Activated CD4-positive, alpha-beta T cell treated with anti-CD3 and anti-CD28 coated beads, Interleukin-2, amount 50 U/mL, for 16 hours (primary cell): ENCODE measurements at places on chromosomes 5 and 9.
A peak's percentile ranks its signal among the peaks of the same experiment; 100 is the strongest.

DNA sequence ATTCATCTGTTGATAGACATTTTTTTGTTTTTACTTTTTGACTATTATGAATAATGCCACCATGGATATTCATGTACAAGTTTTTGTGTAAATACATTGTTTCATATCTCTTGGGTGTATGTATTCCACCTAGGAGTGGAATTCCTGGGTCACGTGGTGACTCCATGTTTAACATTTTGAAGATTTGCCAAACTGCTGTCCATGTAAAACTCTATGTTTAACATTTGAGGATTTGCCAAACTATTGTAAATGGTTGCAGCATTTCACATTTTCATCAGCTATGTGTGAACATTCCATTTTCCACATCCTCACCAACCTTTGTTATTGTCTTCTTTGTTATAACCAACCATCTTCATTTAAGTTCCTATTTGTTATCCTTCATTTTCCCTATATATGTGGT is 12.2 kb downstream of the TMEFF1 start:
- DNase-seq, result no peak

DNA sequence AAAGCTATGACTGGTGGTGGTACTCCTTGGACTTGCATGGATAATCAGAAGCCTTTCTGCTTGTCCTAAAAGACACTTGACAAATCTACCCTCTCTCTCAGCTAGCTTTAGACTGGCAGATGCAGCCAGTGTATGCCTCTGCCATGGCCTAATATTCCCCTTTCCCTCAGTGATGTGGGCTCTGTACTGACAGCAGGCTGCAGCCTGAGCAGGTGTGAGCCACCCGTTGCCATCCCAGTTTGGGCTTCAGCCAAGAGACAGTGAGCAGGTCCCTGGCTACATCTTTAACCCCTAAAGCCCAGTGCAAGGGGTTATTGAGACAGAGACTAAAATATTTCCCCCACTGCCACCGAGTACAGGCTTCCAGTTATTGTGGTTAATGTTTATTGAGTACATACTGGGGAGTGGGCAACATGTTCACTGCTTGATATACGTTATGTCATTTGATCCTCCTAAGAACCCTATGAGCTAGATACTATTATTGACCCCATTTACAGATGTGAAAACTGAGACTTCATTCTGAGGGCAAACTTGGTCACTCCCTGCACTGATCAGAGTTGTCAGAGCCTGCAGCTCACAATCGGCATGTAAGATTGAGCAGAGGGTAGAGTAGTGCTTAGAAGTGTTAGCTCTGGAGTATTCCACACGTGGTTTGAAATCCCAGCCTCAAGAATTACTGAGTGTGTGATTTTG is 254.2 kb downstream of the ARHGAP26 start:
- no peak for DNase-seq

- DNase-seq, result peak; percentile 21
Observed at GRCh38 chr9:130938652-130939404, at the start of gene FIBCD1. Gene FIBCD1 (minus strand): TSS chr9:130939247. CDS start chr9:130938607, 640 bp downstream.

DNA sequence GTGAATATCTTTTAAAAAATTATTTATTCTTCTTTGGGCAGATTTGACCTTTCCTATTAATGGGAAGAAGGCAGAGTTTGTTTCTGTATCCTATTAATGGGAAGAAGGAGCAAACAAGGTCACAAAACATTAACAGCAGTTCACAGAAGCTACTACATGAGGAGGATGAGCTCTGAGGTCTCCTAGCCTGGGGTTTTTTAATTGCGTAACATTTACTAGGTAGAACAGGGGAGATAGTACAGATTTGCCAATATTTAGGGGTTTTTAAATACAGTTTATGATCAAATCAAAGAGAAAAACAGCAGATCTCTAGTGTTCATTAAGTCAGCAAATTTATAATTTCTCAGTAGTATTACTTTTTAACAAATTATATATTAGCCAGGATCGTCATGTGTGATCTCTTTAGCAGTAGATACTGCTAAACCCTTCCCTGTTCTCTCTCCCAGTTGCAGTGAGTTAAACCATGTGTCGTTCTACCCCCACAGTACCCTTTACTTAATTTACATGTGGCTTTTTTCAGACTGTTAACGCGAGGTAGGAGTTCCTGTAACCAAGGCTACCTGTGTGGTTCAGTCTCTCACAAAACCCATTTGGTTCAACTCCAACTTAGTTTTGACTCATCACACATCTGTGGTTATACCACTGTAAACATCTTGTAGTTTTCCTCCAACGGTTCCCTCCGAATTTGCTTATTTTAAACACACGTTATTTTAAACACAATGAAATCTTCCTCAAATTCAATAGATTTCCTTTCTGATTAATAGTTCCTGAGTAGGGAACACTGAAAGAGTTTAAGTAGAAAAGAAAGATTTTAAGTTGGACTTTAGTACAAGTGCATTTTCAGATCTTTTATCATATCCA is 13.3 kb downstream of the SLC25A46 start:
- peak; percentile 91 for DNase-seq

DNA sequence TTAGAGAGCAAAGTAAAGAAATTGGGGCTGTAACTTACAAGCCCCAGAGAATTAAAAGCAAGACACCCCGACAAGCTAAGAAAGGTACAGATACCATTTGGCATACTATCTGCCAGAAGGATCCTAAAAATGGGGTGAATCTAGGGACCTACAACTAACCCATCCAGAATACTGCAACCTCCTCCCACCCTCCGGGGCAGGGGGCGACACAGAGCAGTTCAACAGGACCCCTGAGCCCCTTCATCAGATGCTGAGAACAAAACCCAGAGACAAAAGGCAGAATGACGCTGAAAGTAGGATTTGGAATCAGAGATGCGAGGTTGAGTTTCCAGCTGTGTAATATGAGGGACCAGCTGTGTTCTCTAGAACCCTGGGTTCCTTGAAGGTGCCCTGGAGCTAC is 71.2 kb downstream of the EPB41L4B start:
- DNase-seq, result no peak

GRCh38 chr9:13567833-13568232 is 288.3 kb upstream of the MPDZ start:
- DNase-seq, result no peak

GRCh38 chr9:121156263-121156731 is 45.4 kb downstream of the RAB14 start:
- DNase-seq, result peak; percentile 63

DNA sequence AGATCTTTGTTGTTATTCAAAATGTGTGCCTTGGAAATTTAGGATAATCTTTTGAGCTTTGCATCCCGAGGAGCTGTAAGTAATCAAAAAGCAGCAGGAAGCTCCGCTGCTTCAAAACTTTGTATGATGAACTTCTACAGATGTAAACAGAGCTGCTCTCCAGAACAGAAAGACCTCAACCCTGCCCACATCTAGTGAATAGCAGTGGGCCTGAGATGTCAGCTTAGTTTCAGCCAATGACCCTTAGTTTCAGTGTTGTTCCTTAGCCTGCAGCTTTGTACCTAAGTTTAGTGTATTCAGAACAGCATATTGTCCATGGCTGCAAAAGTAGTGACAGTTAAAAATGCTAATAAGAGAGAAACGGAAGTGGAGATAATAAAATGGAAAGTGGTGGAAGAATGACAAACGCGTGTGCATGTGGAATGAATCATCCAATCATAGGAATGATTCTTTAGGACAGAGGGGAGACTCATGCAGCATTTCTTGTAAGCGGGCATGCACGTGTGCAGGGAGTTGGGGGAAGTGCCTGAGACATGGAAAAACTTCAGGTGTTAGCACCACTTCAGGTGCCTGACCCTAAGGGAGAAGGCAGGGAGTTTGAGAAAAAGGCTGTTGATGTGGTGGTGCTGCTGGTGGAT is 24.9 kb downstream of the SNX24 start:
- no peak for DNase-seq

DNA sequence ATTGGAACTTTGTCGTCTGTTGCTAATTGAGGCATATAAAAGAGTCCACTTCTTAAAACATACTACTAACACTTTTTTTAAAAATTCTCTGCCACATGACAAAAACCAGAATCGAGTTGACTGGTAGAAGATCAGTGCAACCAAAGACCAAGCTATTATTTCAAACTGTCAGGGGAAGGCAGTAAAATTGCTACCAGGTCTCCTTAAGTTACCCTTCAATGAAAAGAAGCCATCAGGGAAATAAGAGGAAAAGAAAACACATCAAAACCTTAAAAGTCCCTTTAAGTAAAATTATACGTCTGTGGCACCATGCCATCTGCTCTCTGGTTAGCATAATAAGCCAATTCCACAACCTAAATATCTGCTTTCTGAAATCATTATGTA is 9.6 kb downstream of the ZNF608 start:
- DNase-seq, result no peak

DNA sequence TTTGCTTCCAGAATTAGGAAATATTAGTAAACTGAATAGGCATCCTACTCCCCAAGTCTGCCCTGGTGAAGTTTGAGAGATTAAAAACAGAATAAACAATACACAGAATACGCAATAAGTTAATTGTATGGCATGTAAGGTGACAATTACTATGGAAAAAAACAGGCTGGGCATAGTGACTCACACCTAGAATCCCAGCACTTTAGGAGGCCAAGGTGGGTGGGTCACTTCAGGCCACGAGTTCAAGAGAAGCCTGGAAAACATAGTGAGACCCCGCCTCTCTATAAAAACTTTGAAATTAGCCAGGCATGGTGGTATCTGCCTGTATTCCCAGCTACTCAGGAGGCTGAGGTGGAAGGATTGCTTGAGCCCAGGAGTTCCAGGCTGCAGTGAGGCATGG is 64.2 kb upstream of the SUSD1 start:
- DNase-seq, result no peak

GRCh38 chr5:141873933-141874261 is 4.3 kb downstream of the PCDH1 start:
- no peak for DNase-seq

DNA sequence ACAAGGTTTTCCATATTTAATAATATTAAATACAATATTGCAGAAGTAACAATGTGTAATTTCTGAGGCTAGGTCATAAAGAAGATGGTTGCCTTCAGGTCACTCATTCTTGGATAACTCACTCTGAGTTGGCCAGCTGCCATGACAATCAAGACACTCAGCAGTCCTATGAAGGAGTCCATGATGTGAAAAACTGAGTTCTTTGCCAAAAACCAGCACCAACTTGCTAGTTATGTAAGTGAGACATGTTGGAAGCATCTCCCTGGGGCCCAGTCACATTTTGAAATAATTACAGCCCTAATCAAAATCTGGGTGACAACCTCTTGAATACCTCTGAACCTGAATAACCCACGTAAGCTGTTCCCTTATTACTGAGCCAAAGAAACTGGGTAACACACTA is 453.2 kb downstream of the CDH18 start:
- DNase-seq, result no peak

- DNase-seq, result no peak
Observed at GRCh38 chr9:120668399-120668798, 45.9 kb downstream of the MEGF9 start.

DNA sequence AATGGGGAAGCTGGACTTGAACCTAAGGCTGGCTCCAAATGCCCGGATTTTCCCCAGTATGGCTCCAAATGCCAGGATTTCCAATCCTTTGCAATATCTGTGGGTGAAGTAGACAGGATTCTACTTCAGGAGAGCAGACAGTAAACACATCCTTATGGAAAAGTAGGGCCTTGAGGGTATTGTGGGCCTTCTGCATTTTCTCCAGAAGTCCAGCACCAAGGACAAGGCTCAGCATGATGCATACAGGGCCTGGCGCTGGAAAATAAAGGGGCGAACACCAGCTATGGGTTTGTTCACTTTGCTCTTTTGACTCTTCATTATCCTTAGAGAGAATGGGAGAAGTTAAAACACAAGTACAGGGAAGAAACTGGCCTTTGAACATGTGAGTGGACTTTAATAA is 347.5 kb downstream of the SEMA5A start:
- no peak for DNase-seq

GRCh38 chr5:34038390-34038789 is 4.6 kb downstream of the C1QTNF3 start:
- DNase-seq, result no peak

GRCh38 chr9:86714999-86715398 is 232.3 kb downstream of the GAS1 start:
- no peak for DNase-seq

- DNase-seq, result no peak
Observed at GRCh38 chr5:12522116-12522515, 617.9 kb upstream of the CTNND2 start.

DNA sequence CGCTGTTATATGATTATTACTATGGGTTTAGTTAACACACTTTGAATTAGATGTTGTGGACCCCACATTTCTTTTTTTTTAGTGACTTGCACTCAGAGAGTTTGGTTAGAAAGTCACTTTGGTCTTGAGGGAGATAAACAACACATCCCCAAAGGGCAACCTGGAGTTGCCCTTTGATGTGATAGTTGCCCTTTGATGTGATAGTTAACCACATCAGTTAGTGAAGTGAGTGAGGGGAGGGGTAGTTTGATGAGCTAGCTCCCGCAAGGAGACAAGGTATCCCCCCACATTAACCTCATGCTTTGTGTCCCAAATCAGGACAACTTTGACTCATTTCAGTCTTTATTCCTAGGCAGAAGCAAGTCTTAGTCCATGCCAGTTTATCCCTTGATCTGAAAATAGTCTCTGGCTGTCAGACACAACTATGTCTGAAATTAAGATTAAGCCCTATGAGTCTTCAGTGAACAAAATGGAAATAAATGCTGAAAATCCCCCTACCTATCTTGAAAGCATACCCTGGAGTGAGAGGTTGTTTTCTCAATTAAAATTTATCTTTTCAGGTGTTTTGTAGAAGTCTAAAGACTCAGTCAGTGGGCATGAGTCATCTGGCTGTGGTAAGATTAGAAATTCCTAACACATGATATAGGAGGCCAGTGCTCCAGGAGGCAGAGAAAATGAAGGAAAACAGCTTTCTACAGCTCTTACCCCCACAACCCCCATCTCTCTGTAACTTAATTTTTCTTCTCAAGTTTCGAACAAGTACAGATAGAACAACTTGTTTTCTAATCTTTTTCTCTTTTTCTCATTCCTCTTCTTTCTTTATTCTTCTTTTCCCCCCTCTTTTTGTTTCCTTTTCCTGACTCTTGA is 208.9 kb upstream of the DMRTA1 start:
- no peak for DNase-seq

- DNase-seq, result no peak
Observed at GRCh38 chr9:30534455-30534854, 1850.0 kb upstream of the ACO1 start.

GRCh38 chr9:6681957-6682501 is 36.5 kb upstream of the GLDC start:
- DNase-seq, result no peak

- no peak for DNase-seq
Observed at GRCh38 chr5:144598451-144599068, 427.9 kb downstream of the KCTD16 start.

DNA sequence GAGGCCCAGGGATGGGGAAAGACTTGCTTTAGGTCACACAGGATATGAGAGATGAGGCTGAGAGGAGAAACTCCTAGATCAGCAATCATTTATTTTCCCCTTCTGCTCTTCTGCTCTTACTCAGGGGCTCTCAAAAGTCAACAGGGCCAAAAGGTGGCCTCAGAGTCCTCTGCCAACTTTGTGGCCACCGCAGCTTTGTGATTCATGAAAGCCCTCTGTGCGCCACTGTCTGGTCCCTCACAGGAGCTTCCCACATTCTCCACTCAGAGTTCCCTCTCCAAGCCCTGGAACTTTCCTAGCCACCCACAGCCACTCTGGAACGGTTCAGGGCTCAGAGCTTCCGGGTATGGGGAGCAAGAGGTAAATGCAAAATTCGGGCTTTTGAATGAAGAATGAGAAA is 82.4 kb downstream of the COL27A1 start:
- DNase-seq, result no peak
